ENCODE measurements at places on chromosomes 16 and 17.

- no peak for DNase-seq
Measured at GRCh38 chr16:19436540-19436939, 18.9 kb downstream of the TMC5 start.

- DNase-seq: no peak
Measured at GRCh38 chr16:81703177-81704155, 75.6 kb upstream of the PLCG2 start.

DNA sequence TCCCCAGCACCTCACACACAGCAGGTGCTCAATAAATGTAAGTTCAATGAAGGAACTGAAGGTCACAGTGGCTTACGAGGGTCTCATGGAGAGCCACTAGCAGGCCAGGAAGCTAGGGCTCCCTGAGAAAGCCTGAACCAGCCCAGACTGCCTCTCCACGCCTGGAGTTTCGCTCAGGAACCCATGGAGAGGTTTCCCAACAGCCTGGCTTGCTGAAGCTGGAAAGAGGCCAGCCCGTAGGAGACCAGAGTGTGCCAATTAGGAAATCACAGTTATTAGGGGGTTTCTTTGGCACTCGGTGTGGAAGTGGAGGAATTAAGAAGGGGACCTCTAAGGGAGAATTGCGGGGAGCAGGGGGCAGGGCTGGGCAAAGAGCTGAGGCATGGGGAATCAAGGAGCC is 36.3 kb upstream of the CACNG1 start:
- DNase-seq: no peak

DNA sequence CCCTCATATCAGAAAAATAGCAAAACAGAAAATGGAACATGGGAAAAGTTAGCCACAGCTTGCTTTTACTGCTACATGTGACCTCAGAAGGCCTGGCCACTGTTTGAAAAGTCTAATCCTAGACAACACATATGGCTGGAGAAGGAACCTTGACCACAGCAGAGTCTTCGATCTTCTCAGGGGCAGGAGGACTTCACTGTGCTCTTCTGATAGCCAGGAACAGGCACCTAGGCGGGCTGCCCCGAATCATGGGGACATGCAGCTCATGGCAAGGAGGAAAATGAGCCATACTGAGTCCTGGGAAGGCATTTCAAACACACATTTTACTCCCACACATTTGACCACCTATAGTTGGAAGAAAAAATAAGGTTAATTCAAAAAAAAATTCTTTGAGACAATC is 31.1 kb upstream of the ADORA2B start:
- DNase-seq: no peak

DNA sequence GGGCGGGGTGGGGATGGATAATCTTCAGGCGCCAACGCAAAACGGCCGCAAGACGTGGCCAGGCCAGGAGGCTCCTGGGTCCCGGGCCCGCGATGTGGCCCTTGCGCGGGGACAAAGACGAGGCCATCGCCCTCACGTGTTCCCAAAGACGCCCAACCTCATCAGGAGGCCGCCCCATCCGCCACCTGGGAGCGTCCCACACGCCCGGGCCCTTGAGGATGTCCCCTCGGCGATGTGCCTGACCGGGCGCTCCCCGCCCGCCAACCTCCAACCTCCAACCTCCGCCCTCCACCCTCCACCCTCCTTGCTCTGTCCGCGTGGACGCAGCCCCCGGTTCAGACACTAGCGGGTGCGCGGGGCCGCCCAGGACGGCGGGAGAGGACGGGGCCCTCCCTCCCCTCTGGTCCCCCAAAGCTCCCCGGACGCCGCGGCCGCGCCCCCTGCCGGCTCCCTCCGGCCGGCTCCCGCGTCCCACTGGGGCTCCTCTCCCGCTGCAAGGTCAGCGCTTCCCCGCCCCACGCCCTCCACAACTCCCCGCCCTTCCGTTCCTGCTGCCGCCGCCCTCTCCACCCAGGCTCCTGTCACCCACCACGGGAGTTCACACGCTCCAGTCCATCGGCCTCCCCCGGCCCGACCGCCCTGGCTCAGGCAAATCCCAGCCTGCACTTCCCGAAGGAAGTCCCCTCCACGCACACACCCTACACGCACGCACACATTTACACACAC is 250.8 kb upstream of the RPL38 start:
- DNase-seq: no peak

DNA sequence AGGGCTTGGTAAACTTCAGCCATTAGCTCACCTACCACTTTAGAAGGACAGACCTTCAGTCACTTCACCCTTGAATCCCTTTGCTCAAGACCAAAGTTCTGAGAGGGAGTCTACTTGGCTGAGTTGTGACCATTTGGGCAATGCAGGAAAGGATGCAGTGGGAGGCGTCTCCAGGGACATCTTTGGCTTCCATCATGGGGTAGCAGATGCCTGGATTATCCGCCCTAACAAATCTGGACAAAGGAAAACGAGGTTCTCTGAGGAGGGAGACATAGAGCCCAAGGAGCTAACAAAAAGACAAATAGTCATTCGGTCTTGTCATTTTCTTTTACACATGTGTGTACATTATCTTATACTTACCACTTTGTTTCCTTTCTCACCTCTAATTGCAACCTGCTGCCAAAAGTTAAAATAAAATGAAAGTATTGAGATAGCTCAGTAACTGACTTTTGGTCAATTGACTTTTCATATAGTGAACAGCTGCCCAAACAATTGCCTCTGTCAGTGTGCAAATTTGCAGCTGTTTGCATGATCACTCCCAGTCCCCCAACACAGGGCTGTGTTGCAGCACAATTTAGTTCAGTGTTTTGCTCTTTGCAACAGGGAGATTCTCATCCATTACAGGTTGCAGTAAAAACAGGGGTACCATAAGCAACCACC is 108.9 kb upstream of the EEF2KMT start:
- no peak for DNase-seq
